ENCODE measurements at places on chromosomes 5 and 9. TPM values are rescaled to one million over a fixed set of nuclear protein-coding genes. Genes with fewer than 3 reads are reported as not detected.

- peak; percentile 98 for DNase-seq
Observed at GRCh38 chr9:121972501-121972981, 120.6 kb downstream of the TTLL11 start.

GRCh38 chr9:123269281-123269680 lies 895 bp upstream of the STRBP start:
- no peak for DNase-seq

- no peak for DNase-seq
Observed at GRCh38 chr5:17433406-17433805, 64.6 kb upstream of the TAF11L2 start.

GRCh38 chr9:127942216-127943010 lies 4.8 kb upstream of the DPM2 start:
- DNase-seq, result peak; percentile 38

The TMEM215 gene
- total RNA-seq, result not detected

The SPINK13 gene
- 1.8 TPM for total RNA-seq

The BARX1 gene
- 0.17 TPM for total RNA-seq

The DRD1 gene
- total RNA-seq, result not detected

The ELOVL7 gene
- total RNA-seq, result 27.3 TPM

The NAIF1 gene
- total RNA-seq, result 13.5 TPM

Measured in renal cortical epithelial cell (primary cell).